Astrocyte of the cerebellum (primary cell): ENCODE measurements at places on chromosomes 13 and 19.

DNA sequence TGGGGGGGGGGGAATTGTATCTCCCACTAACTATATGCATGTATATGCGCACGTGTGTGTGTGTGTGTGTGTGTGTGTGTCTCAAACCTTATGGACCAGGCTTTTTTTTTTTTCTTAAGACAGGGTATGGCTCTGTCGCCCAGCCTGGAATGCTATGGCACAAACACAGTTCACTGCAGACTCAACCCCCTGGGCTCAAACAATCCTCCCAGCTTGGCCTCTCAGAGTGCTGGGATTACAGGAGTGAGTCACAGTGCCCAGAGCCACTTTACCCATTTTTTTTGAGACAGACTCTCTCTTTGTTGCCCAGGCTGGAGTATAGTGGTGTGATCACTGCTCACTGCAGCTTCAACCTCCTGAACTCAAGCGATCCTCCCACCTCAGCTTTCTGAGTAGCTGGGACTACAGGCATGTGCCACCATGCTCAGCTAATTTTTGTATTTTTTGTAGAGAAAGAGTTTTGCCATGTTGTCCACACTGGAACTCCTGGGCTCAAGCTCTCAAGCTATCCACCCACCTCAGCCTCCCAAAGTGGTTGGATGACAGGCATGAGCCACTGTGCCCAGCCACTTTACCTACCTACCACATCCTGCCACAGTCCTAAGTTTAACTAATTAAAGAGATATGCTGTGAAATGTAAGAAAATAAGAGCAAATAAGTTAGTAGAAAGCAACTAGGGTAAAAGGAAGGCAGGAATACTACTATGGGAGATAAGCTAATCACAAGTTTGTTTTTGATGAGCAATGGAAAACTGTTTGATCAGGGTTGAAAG is 2.4 kb downstream of the ZMYM5 start:
- DNase-seq: no peak

- DNase-seq: no peak
Observed at GRCh38 chr19:31353833-31354232, 4.6 kb upstream of the TSHZ3 start.

- peak; percentile 90 for DNase-seq
Observed at GRCh38 chr13:33524086-33524485, 238.5 kb upstream of the STARD13 start.

GRCh38 chr13:71320452-71320851 is 546.6 kb downstream of the DACH1 start:
- no peak for DNase-seq
